Transverse colon (tissue), 4 donors: ENCODE measurements at places on chromosomes 16 and 17. TPM values are rescaled to one million over a fixed set of nuclear protein-coding genes. Genes with fewer than 3 reads are reported as not detected.

Gene C16orf89
- 8.6 TPM for total RNA-seq

Gene GRAPL
- 2.2 TPM for total RNA-seq

DNA sequence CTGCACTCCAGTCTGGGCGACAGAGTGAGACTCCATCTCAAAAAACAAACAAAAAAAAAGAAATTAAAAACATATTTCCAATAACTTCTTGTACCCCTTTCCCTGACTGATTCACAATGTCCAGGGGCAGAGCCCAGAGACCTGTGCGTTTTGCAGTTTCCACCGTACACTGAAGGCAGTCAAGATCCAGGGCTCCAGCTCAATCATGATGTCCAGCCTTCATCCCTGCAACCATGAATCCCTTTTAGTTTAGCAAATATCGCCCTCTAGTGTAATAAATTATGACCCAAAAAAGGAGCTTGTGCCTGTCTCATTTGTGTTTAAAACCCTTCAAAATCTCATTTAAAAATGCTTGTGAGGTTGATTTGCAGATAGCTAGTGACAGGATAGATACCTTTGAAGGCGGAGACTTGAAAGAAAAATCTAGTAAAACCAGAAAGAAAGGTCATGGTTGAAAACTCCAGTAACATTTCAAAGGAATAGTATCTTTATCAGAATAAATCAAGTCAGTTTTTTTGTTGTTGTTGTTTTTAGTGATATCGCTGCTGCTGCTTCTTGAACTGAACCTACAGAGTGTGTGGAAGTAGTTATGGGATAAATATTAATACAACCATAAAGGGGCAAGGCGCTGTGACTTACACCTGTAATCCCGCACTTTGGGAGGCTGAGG, 3.7 kb upstream of the ERN1 start:
- H3K36me3 ChIP-seq = no peaks in the 10 kb centered on the region
- no peak overlapping the region for H3K27ac ChIP-seq
- peaks cover 6% of the 10 kb centered on the region for H3K4me1 ChIP-seq
- H3K4me3 ChIP-seq = no peak overlapping the region
- no peaks in the 10 kb centered on the region for H3K27me3 ChIP-seq
- no peak for DNase-seq

DNA sequence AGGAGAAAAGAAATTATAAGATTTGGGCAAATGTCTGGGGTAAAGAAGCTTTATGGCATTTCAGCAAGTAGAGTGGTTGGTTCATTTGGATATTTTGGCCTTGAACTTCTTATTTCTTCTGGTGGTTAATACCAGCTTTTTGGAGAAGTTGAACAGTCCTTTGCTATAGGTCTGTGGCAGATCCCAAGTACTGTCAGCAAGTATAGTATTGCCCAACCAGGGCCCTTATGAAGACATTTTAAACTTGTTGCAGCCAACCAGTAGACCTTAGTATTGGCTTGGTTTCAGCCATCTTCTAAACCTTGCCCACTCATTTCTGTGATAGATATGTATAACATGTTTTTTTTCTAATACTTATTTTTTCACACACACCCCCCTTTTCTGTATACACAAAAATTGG, 2.2 kb downstream of the SP2 start:
- DNase-seq = no peak
- no peaks in the 10 kb centered on the region for H3K36me3 ChIP-seq
- H3K4me1 ChIP-seq = peaks cover 5% of the 10 kb centered on the region
- H3K27me3 ChIP-seq = no peaks in the 10 kb centered on the region
- no peak overlapping the region for H3K27ac ChIP-seq

- H3K36me3 ChIP-seq = no peaks in the 10 kb centered on the region
- DNase-seq = peak; percentile 81
Observed at GRCh38 chr17:81428948-81429774, 33.9 kb downstream of the BAHCC1 start.

DNA sequence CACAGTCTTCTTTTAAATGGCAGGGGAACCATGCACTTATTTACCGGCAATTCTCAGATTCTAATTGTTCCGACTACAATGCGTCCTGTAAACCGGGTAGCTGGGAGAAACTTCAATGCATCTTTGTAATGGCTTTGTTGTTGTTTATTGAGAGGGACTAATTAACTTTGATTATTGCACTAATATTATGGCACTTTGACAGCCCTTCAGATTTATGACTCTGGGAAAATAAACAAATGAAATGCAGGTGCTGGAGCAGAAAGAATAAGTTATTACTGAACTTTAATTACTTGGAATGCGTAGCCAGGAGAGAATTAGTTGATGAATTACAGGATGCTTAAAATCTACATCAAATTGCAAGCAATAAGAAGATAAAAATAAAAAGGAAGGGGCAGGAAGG, 77.0 kb downstream of the WWOX start:
- no peaks in the 10 kb centered on the region for H3K27me3 ChIP-seq
- DNase-seq = no peak
- H3K36me3 ChIP-seq = no peaks in the 10 kb centered on the region
- H3K4me1 ChIP-seq = no peaks in the 10 kb centered on the region

- DNase-seq = no peak
- no peaks in the 10 kb centered on the region for H3K36me3 ChIP-seq
- no peak overlapping the region for H3K27ac ChIP-seq
- no peaks in the 10 kb centered on the region for H3K4me1 ChIP-seq
- no peak overlapping the region for H3K4me3 ChIP-seq
Observed at GRCh38 chr17:77746393-77746792, 212.1 kb upstream of the TNRC6C start.
